Kasumi-1 (cell line): ENCODE measurements at places on chromosomes 3 and 15.
A peak's percentile ranks its signal among the peaks of the same experiment; 100 is the strongest.

DNA sequence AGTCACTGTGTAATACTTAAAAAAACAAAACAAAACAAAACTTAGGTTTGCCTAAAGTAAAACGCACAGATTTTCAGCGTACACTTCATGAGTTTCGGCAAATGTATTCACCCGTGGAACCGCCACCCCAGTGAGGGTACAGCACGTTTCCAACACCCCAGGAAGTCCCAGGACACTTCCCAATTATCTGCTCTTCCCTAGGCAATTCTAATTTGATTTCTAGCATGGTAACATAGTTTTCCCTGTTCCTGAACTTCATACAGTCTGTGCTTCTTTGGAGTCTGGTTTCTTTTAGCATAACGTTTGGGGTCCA is 497 bp upstream of the CLASP2 start:
- peak; percentile 53 for DNase-seq

DNA sequence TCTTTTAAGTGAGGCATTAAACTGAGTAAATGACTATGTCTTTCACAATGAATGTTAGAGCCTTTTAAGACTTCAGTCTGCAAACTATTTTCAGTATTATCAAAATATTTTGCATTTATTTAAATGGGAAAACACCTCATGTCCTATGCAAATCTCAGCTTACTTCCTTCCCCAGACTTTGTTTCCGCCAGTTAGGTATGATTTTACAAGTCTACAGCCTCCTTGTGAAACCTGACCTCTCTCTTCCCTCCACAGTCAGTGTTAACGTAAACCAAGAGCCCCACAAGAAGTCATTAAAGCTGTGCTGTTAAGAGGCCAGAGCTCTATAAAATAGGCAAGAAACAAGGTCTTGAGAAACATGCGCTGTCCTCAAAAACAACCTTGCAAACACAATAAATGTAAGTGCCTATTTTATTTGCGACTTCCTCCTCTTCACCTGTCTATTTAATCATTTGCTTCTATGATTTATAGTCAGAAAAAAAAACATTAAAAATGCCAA is 48.3 kb downstream of the PRTG start:
- DNase-seq: no peak

- DNase-seq: no peak
Measured at GRCh38 chr3:170448584-170448983, 29.9 kb downstream of the CLDN11 start.

- no peak for DNase-seq
Measured at GRCh38 chr3:119631516-119631915, 28.9 kb downstream of the POPDC2 start.

GRCh38 chr15:28975766-28976179 is 90.0 kb downstream of the APBA2 start:
- peak; percentile 55 for DNase-seq

- DNase-seq: peak; percentile 80
Measured at GRCh38 chr15:29089731-29090616, 179.6 kb downstream of the NSMCE3 start.

DNA sequence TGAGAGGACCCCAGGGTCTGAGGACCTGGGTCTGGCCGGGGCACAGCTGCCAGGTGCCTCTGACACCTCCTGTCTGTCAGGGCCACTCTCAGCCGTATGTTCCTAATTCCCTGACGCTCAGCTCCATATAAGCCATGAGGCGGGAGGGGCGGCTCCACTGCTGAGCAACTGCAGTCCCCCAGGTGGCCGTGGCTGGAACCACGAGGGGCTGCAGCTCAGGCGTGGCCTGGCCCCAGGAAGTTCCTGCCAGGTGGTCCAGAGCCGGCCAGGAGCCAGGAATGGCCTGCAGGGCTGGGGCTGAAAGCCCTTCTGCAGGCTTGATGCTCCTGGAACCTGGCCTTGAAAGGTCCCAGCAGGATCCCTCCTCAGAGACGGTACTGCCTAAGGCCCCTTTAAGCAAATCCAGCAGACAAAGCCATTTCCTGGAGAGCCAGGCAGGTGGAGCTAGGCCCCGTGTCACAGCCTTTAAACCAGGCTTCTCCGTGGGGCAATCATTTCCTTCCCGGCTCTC is 118.0 kb downstream of the CHSY1 start:
- DNase-seq: no peak
